ENCODE measurements at places on chromosomes 1 and 21.

DNA sequence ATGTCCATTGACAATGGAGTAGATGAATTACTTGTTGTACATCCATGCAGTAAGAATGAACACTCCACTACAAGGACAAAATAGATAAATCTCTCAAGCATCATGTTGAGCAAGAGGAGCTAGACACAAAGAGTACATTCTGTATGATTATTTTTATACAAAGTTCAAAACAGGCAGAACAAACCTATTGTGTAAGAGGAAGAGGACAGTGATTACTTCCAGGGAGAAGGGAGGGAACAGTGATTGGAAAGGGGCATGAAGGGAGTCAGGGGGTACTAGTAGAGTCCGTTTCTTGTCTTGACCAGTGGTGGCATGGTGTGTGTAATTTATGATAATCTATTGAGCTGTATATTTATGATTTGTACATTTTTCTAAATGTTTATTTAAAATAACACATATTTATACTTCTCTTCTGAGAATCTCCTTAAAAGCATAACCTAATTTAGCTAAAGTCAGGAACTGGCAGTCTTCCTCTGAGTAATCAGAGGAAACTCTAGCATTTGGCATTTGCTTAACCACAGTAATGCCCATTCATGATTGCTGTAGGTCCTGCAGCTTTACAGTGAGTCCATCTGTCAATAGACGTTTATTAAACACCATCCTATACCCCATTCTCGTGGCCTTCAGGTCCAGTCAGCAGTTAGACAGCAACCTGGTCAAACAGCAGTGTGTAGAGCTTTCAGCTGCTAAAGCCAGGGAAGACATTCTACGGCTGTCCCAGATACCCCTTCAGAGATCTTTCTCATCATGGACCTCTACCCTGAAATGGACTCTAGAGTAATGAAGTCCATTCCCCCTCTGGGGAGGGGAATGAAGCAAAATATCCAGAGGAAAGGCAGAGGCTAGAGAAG is 114.1 kb upstream of the GALNT2 start:
- DNase-seq, result no peak

DNA sequence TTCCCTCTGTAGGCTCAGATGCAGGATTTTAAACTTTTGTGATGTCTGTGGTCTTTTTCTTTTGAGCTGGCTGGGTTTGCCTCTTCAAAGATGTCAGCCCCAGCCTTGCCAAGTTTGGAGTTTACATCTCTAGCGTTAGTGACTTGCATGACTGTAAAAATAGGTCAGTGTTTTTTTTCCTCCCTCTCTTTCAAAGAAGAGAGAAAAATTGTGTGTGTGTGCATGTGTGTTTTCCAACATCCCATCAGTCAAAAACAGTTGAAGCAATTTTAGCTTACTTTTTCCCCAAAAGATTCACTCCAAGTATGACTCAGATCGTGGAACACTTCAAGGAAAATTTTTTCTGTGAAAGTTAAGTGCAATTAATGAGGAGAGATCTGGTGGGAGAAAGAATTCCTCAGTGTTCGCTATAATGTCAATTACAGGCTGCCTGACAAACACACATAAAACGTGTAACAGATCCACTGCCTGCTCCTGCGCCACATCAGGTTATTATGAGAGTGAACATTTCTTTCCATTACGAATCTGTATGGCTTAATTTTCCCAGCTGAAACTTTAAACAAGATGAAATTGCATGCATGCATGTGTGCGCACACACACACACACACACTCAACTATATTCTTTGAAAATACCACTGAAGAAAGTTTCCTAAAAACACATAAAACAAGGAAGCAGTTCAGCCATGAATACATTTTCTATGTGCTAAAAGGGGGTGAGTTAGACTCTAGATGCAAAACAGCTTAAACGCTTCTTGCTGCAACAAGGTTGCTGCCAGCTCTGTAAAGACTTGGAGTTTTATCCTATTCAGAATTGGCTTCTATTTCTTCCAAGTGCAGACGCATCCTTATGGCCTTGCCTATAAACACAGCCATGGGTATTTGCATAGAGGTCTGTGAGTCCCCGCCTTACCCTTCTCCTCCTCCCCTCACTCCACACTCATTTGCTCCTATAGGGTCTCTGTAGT is 55.5 kb downstream of the TLR5 start:
- no peak for DNase-seq

DNA sequence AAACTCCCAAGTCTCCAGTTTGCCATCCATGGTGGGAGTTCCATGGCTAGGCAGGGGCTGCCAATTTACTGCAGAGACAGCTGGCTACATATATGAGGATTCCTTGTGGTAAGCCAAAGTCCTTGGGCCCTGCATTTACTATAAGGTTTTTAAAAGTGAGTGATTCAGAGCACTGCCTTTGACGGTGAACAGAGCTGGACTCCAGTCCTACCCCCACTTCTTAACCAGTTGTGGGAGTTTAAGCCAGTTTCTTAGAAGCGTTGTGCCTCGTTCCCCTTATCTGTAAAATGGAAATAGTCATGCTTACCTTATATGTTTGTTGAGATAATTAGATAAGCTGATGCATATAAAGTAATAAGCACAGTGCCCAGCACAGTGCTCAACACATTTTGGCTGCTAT is 64.6 kb downstream of the LRIG2 start:
- DNase-seq, result no peak

DNA sequence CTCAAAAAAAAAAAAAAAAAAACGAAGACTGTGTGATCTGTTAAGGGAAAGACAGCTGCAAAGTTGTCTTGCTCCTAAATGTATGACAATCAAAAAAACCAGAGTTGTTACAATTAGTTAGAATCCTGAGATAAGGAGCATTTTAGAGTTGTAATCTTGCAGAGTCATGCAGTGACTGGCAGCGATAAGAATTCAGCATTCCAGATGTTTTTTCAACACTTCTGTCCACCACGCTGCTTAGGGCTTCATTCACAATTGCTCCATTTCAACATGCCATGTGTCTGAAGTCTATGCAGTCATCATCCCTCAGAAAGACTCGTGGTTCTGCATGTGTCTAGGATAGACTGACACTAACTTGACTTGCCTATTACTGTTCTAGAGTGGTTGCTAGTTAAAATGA is 102.4 kb upstream of the BACE2 start:
- DNase-seq, result no peak

Data from cortex of kidney (tissue), 1 donor.